Muscle of arm (tissue), 14 donors: ENCODE measurements at places on chromosomes 4 and X. TPM values are rescaled to one million over a fixed set of nuclear protein-coding genes. Genes with fewer than 3 reads are reported as not detected.

GRCh38 chrX:142999199-142999701 lies 26.5 kb upstream of the SPANXN4 start:
- no peak for DNase-seq

Gene CHM
- polyA plus RNA-seq: 17.1 TPM

Gene NPY1R
- polyA plus RNA-seq: 5.4 TPM

- DNase-seq: no peak
Measured at GRCh38 chrX:151458824-151459223, 61.8 kb downstream of the VMA21 start.

- no peak for DNase-seq
Measured at GRCh38 chrX:8749697-8750096, 17.8 kb upstream of the ANOS1 start.

Gene TENM3
- polyA plus RNA-seq: 18.4 TPM

DNA sequence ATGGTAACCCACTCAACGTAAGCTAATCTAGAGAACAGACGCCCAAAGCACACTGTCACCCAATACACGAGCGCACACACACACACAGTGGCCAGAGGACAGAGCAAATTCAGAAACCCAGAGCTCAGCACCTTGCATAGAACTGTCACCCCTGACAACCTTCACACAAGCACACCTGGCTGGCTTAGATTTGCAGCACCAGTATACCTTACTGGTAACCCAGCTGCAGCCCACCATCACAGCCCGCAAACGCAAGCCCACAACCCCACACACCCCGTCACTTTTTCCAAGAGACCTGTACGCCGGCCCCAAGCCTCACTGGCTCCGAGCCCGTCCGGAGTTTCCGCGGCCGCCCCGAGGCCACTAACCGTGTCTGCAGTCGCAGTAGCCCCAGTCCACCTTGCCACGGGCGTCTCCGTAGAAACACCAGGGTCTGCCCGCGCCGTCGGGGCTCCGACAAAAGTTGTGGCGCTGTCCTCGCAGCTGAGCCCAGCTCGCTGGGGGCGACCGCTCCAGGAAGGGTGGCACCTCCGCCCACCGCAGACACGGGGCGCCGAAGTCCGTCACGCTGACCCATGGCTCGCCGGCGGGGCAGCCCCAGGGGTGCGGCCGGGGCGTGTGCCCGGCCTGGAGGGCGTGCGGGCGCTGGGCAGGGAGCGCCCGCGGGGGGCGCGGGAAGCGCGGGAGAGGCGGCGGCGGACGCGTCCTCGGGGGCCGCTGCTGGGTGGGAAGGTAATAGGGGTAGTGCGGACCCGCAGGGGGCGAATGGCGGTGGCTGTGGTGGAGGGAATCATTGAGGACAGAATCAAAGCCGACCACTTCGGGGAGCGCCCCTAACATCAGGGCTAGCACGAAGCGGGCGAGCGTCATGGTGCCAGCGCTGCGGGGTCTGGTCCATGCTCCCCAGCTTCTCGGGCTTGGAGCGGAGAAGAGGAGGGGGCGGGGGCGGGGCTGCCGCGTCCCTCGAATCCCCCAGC lies 664 bp downstream of the PRSS12 start:
- DNase-seq: peak; percentile 30
